ENCODE measurements at places on chromosomes 7 and 10.

GRCh38 chr7:18693406-18693805 lies 197.9 kb downstream of the HDAC9 start:
- peak; percentile 64 for DNase-seq

GRCh38 chr7:129271500-129272355 lies 46.9 kb downstream of the AHCYL2 start:
- DNase-seq = peak; percentile 35

- DNase-seq = no peak
Measured at GRCh38 chr7:70776627-70777101, 355.3 kb upstream of the GALNT17 start.

GRCh38 chr10:85936161-85936560 lies 430.4 kb downstream of the GRID1 start:
- DNase-seq = no peak

- no peak for DNase-seq
Measured at GRCh38 chr7:92404170-92404614, 43.1 kb upstream of the GATAD1 start.
